ENCODE measurements at places on chromosomes 3 and 15. TPM values are rescaled to one million over a fixed set of nuclear protein-coding genes. Genes with fewer than 3 reads are reported as not detected.

DNA sequence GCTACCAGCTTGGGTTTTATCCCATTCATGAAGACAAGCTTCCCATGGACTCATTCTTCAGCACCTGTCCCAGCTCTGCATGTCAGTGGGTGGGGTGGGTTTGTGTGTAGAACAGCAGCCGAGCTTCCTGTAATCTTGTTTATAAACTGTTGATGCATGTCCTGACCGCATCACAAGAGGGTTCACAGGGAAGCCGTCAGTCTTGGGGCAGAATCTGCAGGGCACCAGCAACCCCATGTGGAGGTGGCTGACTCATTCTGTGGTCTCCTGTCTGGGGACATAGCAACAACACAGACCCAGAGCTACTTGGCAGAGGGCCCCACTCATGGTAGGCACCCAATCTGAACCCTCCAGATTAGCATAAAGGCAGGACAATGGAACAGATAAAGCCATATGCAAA, 35.6 kb downstream of the DAPK2 start:
- H3K4me3 ChIP-seq, result no peak overlapping the region
- no peaks in the 10 kb centered on the region for H3K36me3 ChIP-seq
- H3K4me1 ChIP-seq, result no peaks in the 10 kb centered on the region
- H3K27me3 ChIP-seq, result no peaks in the 10 kb centered on the region
- no peak for DNase-seq

Gene MKRN3
- polyA plus RNA-seq, result 17.6 TPM

DNA sequence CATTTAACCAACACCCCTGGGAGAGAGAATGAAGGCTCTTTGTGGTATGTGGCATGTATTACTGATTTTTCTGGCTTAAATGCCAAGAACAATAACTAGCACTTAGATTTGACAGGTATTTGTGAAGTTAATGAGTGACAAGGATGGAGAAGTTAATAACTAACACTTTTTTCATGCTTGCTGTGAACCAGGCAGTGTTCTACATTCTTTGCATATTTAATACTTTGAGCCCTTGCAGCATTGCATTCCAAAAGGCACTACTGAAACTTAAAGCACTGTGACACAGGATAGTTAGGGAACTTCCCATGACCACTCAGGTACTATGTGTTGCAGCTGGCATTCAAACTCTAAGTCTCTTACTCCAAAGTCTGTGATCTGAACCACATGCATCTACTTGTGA, 650.6 kb downstream of the ZPLD1 start:
- no peak overlapping the region for H3K27ac ChIP-seq
- H3K36me3 ChIP-seq, result no peaks in the 10 kb centered on the region
- no peaks in the 10 kb centered on the region for H3K27me3 ChIP-seq
- no peaks in the 10 kb centered on the region for H3K4me1 ChIP-seq

DNA sequence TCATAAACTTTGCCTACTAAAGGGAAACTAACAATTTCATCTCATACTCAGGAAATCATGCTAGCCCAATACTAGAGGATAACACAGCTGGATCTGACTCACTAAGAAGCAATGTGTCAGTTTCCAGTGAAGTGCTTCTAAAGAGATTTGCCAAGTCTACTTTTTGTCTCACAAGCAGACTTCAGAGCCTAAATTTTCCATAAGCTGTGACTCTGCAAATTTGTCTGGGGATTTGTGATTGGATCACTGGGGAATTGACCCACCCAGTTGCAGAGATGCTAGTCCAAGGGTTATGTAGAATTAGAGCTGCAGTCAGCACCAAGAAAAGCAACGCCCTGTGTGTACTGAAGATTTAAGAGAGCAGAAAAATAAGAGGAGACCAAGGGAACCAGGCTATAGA, 647.1 kb downstream of the NTRK3 start:
- no peak for DNase-seq
- H3K27me3 ChIP-seq, result no peaks in the 10 kb centered on the region
- H3K4me1 ChIP-seq, result no peaks in the 10 kb centered on the region
- no peak overlapping the region for H3K27ac ChIP-seq
- H3K4me3 ChIP-seq, result no peak overlapping the region

DNA sequence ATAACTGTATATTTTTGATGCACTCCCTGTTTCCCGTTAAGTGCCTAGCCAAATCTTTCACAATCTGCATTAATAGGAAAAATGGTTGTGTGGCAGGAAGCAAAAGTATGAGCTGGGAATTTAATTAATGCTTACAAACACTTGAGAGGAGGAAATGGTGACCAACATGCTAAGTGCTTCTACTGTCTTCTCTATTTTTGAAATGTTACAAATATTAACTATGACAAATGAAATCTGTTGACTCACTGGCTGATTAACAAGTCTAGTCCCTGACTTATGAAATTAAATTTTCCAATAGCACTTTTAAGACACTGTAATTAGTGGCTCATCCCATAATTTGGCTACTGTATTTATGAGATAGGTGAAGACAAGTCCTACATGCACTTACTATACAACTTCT, 446.9 kb upstream of the DPPA4 start:
- H3K27me3 ChIP-seq, result no peaks in the 10 kb centered on the region
- DNase-seq, result no peak
- no peak overlapping the region for H3K4me3 ChIP-seq
- H3K4me1 ChIP-seq, result no peaks in the 10 kb centered on the region

- no peaks in the 10 kb centered on the region for H3K36me3 ChIP-seq
- no peaks in the 10 kb centered on the region for H3K4me1 ChIP-seq
- H3K27me3 ChIP-seq, result no peaks in the 10 kb centered on the region
- DNase-seq, result no peak
These were observed 62.1 kb upstream of the CRBN start for GRCh38 chr3:3241596-3241995.

Gene OIP5
- polyA plus RNA-seq, result 7.3 TPM

GRCh38 chr15:75306188-75306587, 23.6 kb downstream of the GOLGA6D start:
- H3K36me3 ChIP-seq, result no peaks in the 10 kb centered on the region
- no peak overlapping the region for H3K27ac ChIP-seq
- H3K4me1 ChIP-seq, result no peaks in the 10 kb centered on the region
- no peak overlapping the region for H3K4me3 ChIP-seq

GRCh38 chr3:126567696-126568438, 9.1 kb upstream of the C3orf22 start:
- DNase-seq, result peak; percentile 47
- peaks cover 14% of the 10 kb centered on the region for H3K36me3 ChIP-seq
- H3K27me3 ChIP-seq, result no peaks in the 10 kb centered on the region
- peaks cover 6% of the 10 kb centered on the region for H3K4me1 ChIP-seq
- H3K4me3 ChIP-seq, result no peak overlapping the region

Gene TTLL13
- 0.51 TPM for polyA plus RNA-seq

- DNase-seq, result no peak
- no peak overlapping the region for H3K4me3 ChIP-seq
- no peaks in the 10 kb centered on the region for H3K4me1 ChIP-seq
- no peaks in the 10 kb centered on the region for H3K27me3 ChIP-seq
- no peak overlapping the region for H3K27ac ChIP-seq
These were observed 361.0 kb upstream of the SEMA6D start for GRCh38 chr15:47356297-47356696.

DNA sequence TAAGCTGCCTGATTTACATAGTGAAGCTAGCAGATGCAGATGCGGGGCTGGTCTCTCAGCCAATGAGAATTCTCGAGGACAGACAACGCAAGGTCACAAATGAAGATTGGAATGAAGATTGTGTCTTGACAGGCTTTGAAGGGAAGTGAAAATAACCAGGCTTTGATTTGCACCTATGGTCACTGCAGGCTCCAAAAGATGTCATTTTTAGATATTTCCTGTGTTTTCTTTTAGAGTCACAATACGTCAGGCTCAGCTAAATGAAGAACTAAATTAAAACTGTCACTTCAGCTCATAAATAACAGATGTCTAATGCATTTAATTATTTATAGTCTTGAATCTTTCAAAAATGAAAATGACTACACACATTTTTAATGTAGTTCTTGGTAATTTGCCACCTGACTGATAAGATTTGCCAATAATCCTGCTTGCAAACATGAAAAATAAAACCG, 99.5 kb downstream of the SQOR start:
- H3K4me3 ChIP-seq, result no peak overlapping the region
- peaks cover 6% of the 10 kb centered on the region for H3K4me1 ChIP-seq
- DNase-seq, result no peak
- H3K27ac ChIP-seq, result no peak overlapping the region
- H3K36me3 ChIP-seq, result no peaks in the 10 kb centered on the region

DNA sequence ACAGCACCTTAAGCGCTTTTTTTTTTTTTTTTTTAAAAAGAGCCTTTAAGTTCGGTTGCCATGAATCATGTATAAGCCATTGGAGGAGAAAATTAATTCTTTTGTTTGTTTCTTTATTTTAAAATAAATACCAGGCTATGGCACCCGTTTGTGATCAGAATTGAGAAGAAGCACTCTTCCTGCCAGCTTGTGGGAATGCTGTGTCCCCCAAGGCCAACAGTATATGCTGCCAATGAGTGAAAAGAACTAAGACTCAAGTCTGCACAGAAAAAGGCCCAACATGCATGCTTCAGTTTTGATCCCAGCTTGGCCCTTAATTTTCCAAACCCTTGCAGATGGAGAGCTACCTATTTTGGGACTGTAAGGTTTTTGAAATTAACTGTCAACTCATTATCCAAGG, 90.5 kb downstream of the LRRC3B start:
- H3K4me1 ChIP-seq, result no peaks in the 10 kb centered on the region
- no peaks in the 10 kb centered on the region for H3K36me3 ChIP-seq
- H3K27ac ChIP-seq, result no peak overlapping the region
- DNase-seq, result no peak

Gene CD200
- 106 TPM for polyA plus RNA-seq

DNA sequence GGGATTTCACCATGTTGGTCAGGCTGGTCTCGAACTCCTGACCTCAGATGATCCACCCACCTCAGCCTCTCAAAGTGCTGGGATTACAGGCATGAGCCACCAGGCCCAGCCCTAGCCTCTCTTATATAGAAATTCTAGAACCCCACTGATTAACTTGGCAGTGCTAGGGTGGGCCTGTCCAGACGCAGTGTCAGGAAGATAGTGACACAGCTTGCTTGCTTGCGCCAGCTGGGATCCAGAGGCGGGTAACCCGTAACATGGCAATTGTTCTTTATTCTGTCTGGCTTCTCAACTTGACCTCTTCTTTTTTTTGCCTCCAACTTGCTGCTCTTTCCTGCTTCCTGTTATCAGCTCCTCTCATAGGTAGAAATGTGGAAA, 16.2 kb downstream of the CEP19 start:
- no peaks in the 10 kb centered on the region for H3K36me3 ChIP-seq
- no peaks in the 10 kb centered on the region for H3K27me3 ChIP-seq
- no peak overlapping the region for H3K4me3 ChIP-seq
- no peaks in the 10 kb centered on the region for H3K4me1 ChIP-seq

GRCh38 chr3:62622553-62623174, 249.3 kb upstream of the FEZF2 start:
- H3K27ac ChIP-seq, result no peak overlapping the region
- no peak overlapping the region for H3K4me3 ChIP-seq
- H3K27me3 ChIP-seq, result no peaks in the 10 kb centered on the region
- H3K36me3 ChIP-seq, result no peaks in the 10 kb centered on the region
- peaks cover 3% of the 10 kb centered on the region for H3K4me1 ChIP-seq

DNA sequence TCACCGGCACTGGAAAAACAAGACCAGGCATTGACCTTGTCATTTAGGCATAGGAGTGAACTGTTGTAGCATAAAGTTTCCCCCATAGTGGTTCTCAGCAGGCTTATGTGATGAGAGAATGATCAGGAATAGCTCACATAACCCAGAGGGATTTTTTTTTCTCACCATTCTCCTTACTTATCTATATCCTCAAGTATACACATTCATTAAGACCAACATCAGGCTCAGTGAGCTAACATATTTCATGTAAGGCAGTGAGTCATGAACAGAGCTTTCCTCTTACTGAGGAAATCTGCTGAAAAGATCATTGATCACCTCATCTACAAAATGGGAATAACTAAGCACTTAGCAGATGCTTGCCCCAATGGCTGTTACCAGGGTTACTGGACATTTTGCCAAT, 396.6 kb upstream of the TMCO5A start:
- no peak overlapping the region for H3K27ac ChIP-seq
- H3K4me1 ChIP-seq, result no peaks in the 10 kb centered on the region
- H3K4me3 ChIP-seq, result no peak overlapping the region

Gene TEX9
- polyA plus RNA-seq, result 9.4 TPM

GRCh38 chr15:67125589-67126502, 60.4 kb downstream of the SMAD3 start:
- no peaks in the 10 kb centered on the region for H3K27me3 ChIP-seq
- peak overlapping the region; percentile 11 for H3K27ac ChIP-seq
- H3K36me3 ChIP-seq, result peaks cover 3% of the 10 kb centered on the region
- peak; percentile 63 for DNase-seq
- H3K4me3 ChIP-seq, result no peak overlapping the region

Gene CHCHD6
- polyA plus RNA-seq, result 68.0 TPM

Gene RBMS3
- 29.1 TPM for polyA plus RNA-seq

Gene ITIH1
- not detected for polyA plus RNA-seq

Gene ACP3
- polyA plus RNA-seq, result 0.63 TPM

Gene FAM81A
- 23.9 TPM for polyA plus RNA-seq

GRCh38 chr3:79018671-79019136, 749.1 kb downstream of the ROBO1 start:
- H3K27me3 ChIP-seq, result no peaks in the 10 kb centered on the region
- peak overlapping the region; percentile 95 for H3K27ac ChIP-seq
- H3K36me3 ChIP-seq, result no peaks in the 10 kb centered on the region
- DNase-seq, result peak; percentile 42
- peaks cover 6% of the 10 kb centered on the region for H3K4me1 ChIP-seq

Gene ITGA11
- polyA plus RNA-seq, result 5.7 TPM

- no peak for DNase-seq
- H3K27me3 ChIP-seq, result no peaks in the 10 kb centered on the region
- H3K36me3 ChIP-seq, result no peaks in the 10 kb centered on the region
- H3K4me1 ChIP-seq, result no peaks in the 10 kb centered on the region
These were observed 160.9 kb downstream of the TBC1D5 start for GRCh38 chr3:17581421-17582080.

Gene CD276
- polyA plus RNA-seq, result 110 TPM

DNA sequence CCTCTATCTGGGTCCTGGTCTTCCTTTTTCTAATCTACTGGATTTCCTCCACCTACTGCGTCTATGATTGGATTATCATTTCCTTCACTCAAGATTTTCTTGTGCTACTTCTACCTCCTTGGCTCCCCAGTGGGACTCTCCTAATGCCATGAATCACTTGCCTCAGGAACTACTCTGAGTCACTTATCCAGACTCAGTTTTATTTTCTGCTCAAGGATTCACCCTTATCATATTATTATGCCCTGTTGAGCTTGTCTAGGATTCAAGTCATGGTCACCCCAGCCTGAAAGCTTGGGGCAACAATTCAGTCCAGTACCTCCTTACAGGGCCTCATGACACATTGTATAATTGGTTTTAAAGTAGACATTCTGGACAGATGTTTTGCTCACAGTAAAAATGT, 968.1 kb downstream of the ROBO1 start:
- no peaks in the 10 kb centered on the region for H3K36me3 ChIP-seq
- no peak overlapping the region for H3K4me3 ChIP-seq
- no peak overlapping the region for H3K27ac ChIP-seq

- H3K4me1 ChIP-seq, result no peaks in the 10 kb centered on the region
- H3K36me3 ChIP-seq, result no peaks in the 10 kb centered on the region
- H3K4me3 ChIP-seq, result no peak overlapping the region
- no peak for DNase-seq
These were observed 345.3 kb upstream of the POU1F1 start for GRCh38 chr3:87621667-87622066.

GRCh38 chr15:87727073-87727472, 529.5 kb downstream of the NTRK3 start:
- H3K27ac ChIP-seq, result no peak overlapping the region
- DNase-seq, result peak; percentile 26
- peaks cover 17% of the 10 kb centered on the region for H3K4me1 ChIP-seq
- H3K4me3 ChIP-seq, result no peak overlapping the region
- H3K27me3 ChIP-seq, result no peaks in the 10 kb centered on the region
- H3K36me3 ChIP-seq, result no peaks in the 10 kb centered on the region

GRCh38 chr3:182795389-182795782, 2.1 kb downstream of the ATP11B start:
- DNase-seq, result no peak
- no peak overlapping the region for H3K4me3 ChIP-seq
- H3K36me3 ChIP-seq, result no peaks in the 10 kb centered on the region

Measured in spinal cord (tissue), 10 donors.